ENCODE measurements at places on chromosomes 7 and 10. TPM values are rescaled to one million over a fixed set of nuclear protein-coding genes. Genes with fewer than 3 reads are reported as not detected.

AKR1C3 gene
- total RNA-seq: 0.62 TPM

DNA sequence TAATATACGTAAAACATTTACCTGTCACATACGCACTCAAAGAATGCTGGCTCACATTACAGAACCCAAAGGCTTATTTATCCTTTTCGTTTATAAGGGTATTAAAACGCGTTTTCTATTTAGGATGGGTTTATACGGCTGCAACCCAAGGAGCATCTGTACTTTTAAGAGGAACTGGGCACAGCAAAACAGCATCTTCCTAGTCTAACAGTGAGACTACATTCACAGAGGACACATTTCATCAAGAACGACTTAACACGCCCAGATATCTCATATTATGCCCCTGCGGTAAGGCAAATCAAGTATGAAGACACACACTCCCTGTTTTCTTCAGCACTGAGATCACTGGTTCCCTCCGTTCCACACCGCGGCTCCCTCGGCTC, 533 bp upstream of the DMTF1 start:
- no peak for DNase-seq
- peak overlapping the region; percentile 92 for H3K4me3 ChIP-seq
- peaks cover 20% of the 10 kb centered on the region for H3K36me3 ChIP-seq
- H3K27ac ChIP-seq: peak overlapping the region; percentile 99

NSUN6 gene
- total RNA-seq: 4.3 TPM

DNA sequence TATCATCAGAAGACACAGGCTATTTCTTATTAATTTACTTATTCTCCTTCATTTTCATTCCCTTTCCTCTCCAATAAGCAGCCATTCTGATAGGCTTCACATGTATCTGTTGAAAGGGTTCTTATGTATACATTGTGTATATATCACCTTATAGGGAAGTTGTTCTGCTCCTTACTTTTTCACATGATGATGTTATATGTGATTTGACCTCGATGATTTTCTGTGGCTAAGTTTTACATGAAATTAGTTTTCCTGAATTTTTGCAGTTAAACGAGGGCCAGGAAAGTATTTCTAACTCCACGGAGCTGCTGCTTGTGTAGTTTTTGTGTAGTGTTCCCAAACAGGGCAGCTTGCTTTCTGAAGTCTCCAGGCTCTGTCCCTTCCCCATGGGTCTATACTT, 84.5 kb downstream of the SH2D4B start:
- H3K27ac ChIP-seq: no peak overlapping the region
- no peaks in the 10 kb centered on the region for H3K36me3 ChIP-seq
- H3K4me3 ChIP-seq: no peak overlapping the region
- DNase-seq: no peak
- H3K4me1 ChIP-seq: no peaks in the 10 kb centered on the region

- H3K36me3 ChIP-seq: no peaks in the 10 kb centered on the region
- DNase-seq: no peak
- H3K4me1 ChIP-seq: no peaks in the 10 kb centered on the region
- H3K27ac ChIP-seq: no peak overlapping the region
- H3K4me3 ChIP-seq: no peak overlapping the region
Observed at GRCh38 chr7:137073571-137074325, 205.3 kb downstream of the CHRM2 start.

DNA sequence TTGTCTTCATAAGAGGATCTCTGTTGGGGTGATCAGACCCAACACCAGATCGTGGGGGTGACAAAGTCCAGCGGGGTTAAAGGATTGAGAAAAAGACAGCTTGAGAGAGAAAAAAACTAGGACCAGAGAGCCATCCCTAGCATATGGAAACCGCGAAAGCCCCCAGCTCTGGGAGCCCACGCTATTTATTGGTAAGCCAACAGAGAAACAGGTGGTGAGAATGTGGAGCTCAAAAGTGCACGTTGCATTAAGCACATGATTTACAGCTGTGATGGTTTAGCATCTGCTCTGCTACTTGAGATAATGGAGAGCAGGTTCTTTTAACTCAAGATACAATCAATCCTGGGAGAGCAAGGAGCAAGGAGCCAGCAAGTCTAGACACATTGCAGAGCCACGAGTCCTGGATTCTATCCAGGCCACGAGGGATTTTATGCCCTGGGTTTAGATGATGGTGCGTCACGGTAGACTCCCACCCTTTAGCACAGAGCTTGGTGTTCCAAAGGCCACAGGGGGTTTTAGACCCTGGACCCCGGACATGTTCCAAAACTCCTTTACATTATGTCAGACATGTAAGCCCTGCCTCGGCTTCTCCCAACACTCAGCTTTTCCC, 755.2 kb upstream of the SORCS1 start:
- H3K4me3 ChIP-seq: no peak overlapping the region
- no peaks in the 10 kb centered on the region for H3K27me3 ChIP-seq
- H3K36me3 ChIP-seq: no peaks in the 10 kb centered on the region
- H3K27ac ChIP-seq: no peak overlapping the region
- no peaks in the 10 kb centered on the region for H3K4me1 ChIP-seq

GPR15LG gene
- 0.41 TPM for total RNA-seq

OPALIN gene
- not detected for total RNA-seq

LIPM gene
- not detected for total RNA-seq

GRCh38 chr10:45561952-45562351, 110.6 kb downstream of the ZFAND4 start:
- peaks cover 15% of the 10 kb centered on the region for H3K4me1 ChIP-seq
- no peaks in the 10 kb centered on the region for H3K36me3 ChIP-seq
- no peak overlapping the region for H3K4me3 ChIP-seq
- no peaks in the 10 kb centered on the region for H3K27me3 ChIP-seq
- DNase-seq: no peak

- no peak for DNase-seq
- peaks cover 13% of the 10 kb centered on the region for H3K27me3 ChIP-seq
- H3K36me3 ChIP-seq: no peaks in the 10 kb centered on the region
- H3K27ac ChIP-seq: no peak overlapping the region
Observed at GRCh38 chr10:117921421-117921820, 125.3 kb downstream of the RAB11FIP2 start.

GRCh38 chr7:38448054-38448453, 174.6 kb upstream of the TARP start:
- no peaks in the 10 kb centered on the region for H3K36me3 ChIP-seq
- H3K27ac ChIP-seq: no peak overlapping the region
- peaks cover 4% of the 10 kb centered on the region for H3K27me3 ChIP-seq
- no peak for DNase-seq
- no peaks in the 10 kb centered on the region for H3K4me1 ChIP-seq

- no peak overlapping the region for H3K4me3 ChIP-seq
- H3K36me3 ChIP-seq: no peaks in the 10 kb centered on the region
Observed at GRCh38 chr7:44539669-44540506, 1.2 kb downstream of the NPC1L1 start.

FAM20C gene
- 62.4 TPM for total RNA-seq

DNA sequence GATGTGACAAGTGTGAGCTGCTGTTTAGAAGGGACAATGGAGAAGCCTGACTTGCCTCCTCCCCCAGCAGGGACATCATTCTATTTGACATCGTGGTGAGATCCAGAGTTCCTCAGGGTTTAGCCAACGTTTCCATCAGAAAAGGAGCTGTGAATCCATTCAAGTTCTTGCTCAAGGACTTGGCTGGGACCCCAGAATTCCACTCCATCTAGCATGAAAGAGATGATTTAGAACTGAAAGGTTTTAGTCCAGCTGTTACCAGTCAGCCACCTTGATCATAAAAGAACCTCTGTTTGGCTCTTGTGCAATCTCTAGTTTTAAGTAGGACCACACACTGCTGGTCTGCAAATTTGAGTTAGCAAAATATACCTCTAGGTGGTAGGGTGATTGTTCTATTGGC, 337.6 kb downstream of the FRMD4A start:
- DNase-seq: no peak
- no peak overlapping the region for H3K4me3 ChIP-seq
- H3K27ac ChIP-seq: no peak overlapping the region
- H3K27me3 ChIP-seq: no peaks in the 10 kb centered on the region
- H3K36me3 ChIP-seq: no peaks in the 10 kb centered on the region

VPS26A gene
- total RNA-seq: 88.9 TPM

DNA sequence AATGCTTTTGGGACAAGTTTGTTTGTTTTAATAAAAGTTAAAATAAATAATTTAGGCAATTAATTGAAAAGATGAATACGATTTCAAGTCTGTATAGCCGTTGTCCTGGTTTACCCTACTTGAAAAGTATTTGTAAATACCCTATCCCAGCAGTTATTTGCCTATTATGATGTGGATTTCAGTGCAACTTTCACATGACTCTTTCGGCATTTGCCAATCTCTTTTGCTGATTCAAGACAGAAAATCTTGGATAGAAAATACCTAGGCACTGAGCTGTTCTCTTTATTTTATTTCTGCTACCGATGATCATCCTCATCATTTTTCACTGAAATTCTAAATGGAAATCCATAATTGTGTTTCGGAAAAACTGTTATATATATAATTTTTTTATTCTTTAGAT, 125.9 kb upstream of the FZD8 start:
- DNase-seq: no peak
- no peaks in the 10 kb centered on the region for H3K27me3 ChIP-seq
- H3K27ac ChIP-seq: no peak overlapping the region
- H3K4me1 ChIP-seq: no peaks in the 10 kb centered on the region
- H3K36me3 ChIP-seq: no peaks in the 10 kb centered on the region

DNA sequence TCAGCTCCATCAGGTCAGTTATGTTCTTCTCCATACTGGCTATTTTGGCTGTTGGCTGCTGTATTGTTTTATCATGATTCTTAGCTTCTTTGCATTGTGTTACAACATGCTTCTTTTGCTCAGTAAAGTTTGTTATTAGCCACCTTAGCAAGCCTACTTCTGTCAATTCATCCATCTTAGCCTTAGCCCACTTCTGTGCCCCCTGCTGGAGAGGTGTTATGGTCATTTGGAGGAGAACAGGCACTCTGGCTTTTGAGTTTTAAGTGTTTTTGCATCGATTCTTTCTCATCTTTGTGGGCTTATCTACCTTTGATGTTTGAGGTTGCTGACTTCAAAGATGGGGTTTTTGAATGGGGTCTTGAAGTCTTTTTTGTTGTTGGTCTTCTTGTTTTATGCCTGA, 204.6 kb upstream of the FOXP2 start:
- no peaks in the 10 kb centered on the region for H3K4me1 ChIP-seq
- no peak for DNase-seq
- no peak overlapping the region for H3K4me3 ChIP-seq
- no peaks in the 10 kb centered on the region for H3K27me3 ChIP-seq

- no peaks in the 10 kb centered on the region for H3K36me3 ChIP-seq
- DNase-seq: no peak
- no peak overlapping the region for H3K27ac ChIP-seq
Observed at GRCh38 chr7:16135658-16136057, 285.7 kb downstream of the CRPPA start.

- no peaks in the 10 kb centered on the region for H3K27me3 ChIP-seq
- no peak for DNase-seq
- no peaks in the 10 kb centered on the region for H3K36me3 ChIP-seq
- no peaks in the 10 kb centered on the region for H3K4me1 ChIP-seq
Observed at GRCh38 chr10:109981650-109982049, 26.1 kb upstream of the ADD3 start.

- peak overlapping the region; percentile 55 for H3K27ac ChIP-seq
- peaks cover 44% of the 10 kb centered on the region for H3K4me1 ChIP-seq
- H3K36me3 ChIP-seq: no peaks in the 10 kb centered on the region
- H3K4me3 ChIP-seq: peak overlapping the region; percentile 35
Observed at GRCh38 chr7:33039257-33039902, 23.2 kb downstream of the NT5C3A start.

WNT16 gene
- 0.39 TPM for total RNA-seq

DNA sequence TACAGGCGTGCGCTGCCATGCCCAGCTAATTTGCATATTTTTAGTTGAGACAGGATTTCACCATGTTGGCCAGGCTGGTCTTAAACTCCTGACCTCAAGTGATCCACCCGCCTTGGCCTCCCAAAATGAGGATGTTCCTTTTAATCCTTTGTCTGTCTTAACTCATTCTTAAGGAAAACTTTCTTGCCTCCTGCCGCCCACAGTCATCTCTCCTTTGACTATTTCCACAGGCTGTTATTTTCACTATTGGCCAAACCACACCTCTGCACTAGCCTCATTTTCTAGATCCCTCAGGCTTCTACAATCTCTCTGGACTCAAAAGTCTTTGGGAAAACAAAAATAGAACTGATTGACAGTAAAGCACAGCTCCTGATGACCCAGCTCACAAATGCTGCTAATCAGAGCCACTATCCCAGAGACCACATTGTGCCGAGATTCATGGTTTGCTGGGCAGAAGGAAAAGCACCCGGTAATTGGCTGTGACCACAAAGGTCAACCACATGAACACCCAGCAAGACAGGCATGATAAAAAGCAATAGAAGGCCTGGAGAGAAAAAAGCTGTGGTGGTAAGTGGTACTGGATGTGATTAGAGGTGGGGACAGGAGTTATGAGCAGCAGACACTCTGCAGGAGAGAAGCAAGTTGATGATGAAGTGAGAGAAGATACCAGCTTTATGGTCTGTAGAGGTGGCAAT, 44.1 kb upstream of the ZNRF2 start:
- H3K27ac ChIP-seq: no peak overlapping the region
- no peaks in the 10 kb centered on the region for H3K4me1 ChIP-seq
- H3K27me3 ChIP-seq: peaks cover 42% of the 10 kb centered on the region
- DNase-seq: no peak

DNA sequence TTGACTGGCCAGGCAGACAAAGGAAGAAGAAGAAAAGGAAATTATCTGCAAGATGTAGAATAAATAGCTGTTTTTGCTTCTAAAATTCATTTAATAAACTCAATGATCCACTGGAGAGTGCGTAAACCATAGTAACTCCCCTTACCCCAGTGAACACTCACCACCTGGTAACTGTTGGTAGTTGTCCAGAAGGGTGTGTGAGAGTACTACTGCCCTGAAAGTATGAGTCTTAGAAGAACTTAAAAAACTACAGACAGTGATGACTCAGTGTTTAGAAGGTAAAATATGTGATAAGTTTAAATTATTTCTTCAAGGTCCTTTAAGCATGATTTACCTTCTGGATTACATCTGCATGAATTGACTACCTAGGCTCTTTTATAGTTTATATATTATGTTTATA, 53.0 kb upstream of the SEMA3A start:
- H3K36me3 ChIP-seq: no peaks in the 10 kb centered on the region
- H3K27me3 ChIP-seq: no peaks in the 10 kb centered on the region
- DNase-seq: no peak
- H3K4me3 ChIP-seq: no peak overlapping the region

ARHGAP21 gene
- 45.8 TPM for total RNA-seq

DNA sequence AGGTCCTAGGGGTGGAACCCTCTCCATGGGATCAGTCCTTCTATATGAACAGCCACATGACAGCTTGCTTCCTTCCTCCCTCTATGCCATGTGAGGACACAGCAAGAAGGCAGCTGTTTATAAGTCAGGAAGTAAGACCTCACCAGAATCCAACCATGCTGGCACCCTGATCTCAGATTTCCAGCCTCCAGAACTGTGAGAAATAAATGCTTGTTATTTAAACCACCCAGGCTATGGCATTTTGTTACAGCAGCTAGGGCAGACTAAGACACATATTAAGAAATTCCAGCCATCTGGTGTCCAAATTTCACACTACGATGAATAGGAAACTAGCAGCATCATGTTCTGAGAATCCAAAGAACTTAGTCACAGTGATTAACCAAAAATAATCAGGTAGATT, 140.1 kb downstream of the ZFAND4 start:
- no peaks in the 10 kb centered on the region for H3K4me1 ChIP-seq
- H3K4me3 ChIP-seq: no peak overlapping the region
- DNase-seq: no peak
- no peak overlapping the region for H3K27ac ChIP-seq
- H3K27me3 ChIP-seq: no peaks in the 10 kb centered on the region

- no peaks in the 10 kb centered on the region for H3K36me3 ChIP-seq
- no peak overlapping the region for H3K4me3 ChIP-seq
- no peak overlapping the region for H3K27ac ChIP-seq
- no peaks in the 10 kb centered on the region for H3K4me1 ChIP-seq
- no peak for DNase-seq
Observed at GRCh38 chr7:30459591-30460245, 18.9 kb downstream of the NOD1 start.

Measured in Panc1 (cell line).